ENCODE measurements at places on chromosomes 16 and 17.
A peak's percentile ranks its signal among the peaks of the same experiment; 100 is the strongest.

DNA sequence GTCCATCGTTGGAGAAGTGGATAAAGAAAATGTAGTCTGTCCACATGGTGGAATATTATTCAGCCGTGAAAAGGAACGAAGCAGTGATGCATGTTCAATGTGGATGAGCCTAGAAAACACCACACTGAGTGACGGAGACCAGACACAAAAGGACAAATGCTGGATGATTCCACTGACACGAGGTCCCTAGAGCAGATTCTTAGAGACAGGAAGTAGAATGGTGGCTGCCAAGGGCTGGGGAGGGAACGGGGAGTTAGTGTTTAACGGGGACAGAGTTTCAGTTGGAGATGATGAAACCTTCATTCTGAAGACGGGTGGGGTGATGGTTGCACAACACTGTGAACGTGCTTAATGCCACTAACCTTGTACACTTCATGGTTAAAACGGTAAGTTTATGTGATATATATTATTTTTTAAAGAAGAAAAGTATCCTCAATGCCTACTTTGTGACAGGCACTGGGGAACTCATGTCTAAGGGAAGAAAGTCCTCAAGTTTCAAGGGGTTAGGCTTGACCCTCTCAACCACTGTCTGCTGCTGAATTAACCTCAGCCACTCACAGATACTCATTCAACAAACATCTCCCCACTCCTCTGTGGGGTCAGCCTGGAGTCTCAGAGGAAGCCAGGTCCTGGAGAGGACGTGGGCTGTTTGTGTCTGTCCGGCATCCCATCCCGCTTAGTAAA is 17.6 kb downstream of the C16orf74 start:
- peak; percentile 57 for DNase-seq

- DNase-seq, result no peak
Measured at GRCh38 chr16:1256874-1257322, 1.0 kb downstream of the TPSD1 start.

DNA sequence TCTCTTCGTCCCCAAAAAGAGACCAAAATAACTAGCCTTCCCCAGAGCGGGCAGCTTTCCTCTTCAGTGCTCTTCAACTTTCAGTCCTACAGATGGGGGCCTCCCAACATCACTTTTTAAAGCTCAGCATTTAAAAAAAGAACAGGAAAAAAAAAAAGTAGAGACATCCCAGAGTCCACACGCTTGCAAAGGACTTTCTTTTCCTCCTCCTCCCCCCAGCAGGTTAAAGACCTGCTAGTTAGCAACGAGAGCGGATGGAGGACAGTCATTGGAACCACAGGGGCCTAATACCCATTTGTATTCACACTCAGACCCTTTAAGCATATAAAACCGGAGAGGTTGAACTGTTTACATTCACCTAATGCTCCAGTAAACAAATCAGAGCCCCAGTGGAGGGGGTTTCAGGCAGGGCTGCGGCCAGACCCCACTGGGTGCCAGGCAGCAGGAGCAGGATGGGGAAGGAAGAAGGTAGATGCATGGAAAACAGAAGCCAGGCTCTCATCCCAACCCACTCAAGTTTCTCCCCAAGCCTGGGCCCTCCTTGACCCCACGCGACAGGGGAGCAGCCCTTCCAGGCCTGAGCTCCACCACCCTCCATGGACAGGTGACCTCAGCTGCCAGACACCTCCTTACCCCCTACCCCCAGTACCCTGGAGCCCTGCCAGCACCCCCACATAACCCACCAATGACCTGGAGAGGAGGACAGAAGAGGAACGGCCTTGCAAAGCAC is 15.2 kb downstream of the ZFHX3 start:
- no peak for DNase-seq

GRCh38 chr17:21304091-21304490 is 19.6 kb downstream of the MAP2K3 start:
- DNase-seq, result no peak

- DNase-seq, result no peak
Measured at GRCh38 chr16:70659546-70659945, 13.2 kb downstream of the IL34 start.

- DNase-seq, result no peak
Measured at GRCh38 chr16:10688291-10688690, 6.4 kb downstream of the TEKT5 start.

- peak; percentile 99 for DNase-seq
Measured at GRCh38 chr17:31787857-31788570, 71.0 kb downstream of the COPRS start.

GRCh38 chr16:28183930-28184329 is 27.8 kb downstream of the XPO6 start:
- DNase-seq, result no peak

GRCh38 chr16:30090610-30091331 is 953 bp downstream of the TBX6 start:
- no peak for DNase-seq

DNA sequence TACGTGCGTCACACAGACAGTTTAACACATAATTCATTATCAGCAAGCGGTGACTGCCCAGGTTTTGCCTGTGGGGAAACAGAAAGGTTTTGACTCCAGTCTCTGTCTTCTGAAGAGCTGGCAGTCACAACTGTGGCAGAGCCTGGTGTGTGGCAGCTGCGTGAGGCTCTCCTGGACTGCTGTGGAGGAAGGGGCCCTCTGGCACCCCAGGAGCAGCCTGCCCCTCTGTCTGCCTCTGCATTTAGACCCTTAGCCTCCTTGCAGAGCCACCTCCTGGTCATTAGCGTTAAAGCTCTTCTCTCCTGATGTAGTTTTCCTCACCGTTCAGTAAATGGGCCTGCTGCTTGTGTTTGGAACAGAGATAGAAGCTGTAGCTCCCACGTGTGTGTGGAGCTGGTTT is 10.9 kb downstream of the RAB40C start:
- DNase-seq, result no peak

- peak; percentile 64 for DNase-seq
Measured at GRCh38 chr16:12426122-12426521, 377.6 kb downstream of the CPPED1 start.

- DNase-seq, result peak; percentile 52
Measured at GRCh38 chr17:45948881-45949624, 50.0 kb upstream of the STH start.

GRCh38 chr16:26838931-26839330 is 227.8 kb upstream of the C16orf82 start:
- DNase-seq, result no peak

DNA sequence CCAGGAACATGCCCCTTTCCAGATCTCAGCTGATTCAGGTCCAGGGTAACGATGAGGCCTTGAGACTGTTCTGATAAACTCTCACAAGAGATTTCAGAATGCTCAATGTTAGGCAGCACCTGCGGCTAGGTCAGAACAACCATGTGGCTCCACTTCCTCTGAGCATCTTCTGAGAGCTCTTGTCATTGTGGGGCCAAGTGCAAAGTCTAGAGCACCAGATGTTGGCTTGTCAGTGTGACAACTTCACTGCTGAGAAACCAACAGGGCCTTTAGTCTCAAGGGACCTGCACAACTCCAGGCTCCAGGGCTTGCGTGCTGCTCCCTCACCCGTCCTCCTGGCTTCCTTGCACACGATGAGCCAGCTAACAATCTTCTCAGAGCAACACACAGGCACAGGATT is 29.0 kb downstream of the FCSK start:
- DNase-seq, result no peak

GRCh38 chr16:30793508-30794069 is 6.6 kb upstream of the ZNF629 start:
- DNase-seq, result no peak

GRCh38 chr16:11781773-11782172 is 15.3 kb downstream of the ZC3H7A start:
- DNase-seq, result no peak

GRCh38 chr16:3101018-3101840 is 2.1 kb upstream of the ZSCAN10 start:
- DNase-seq, result peak; percentile 14

- no peak for DNase-seq
Measured at GRCh38 chr17:42018339-42018738, 1.1 kb upstream of the DNAJC7 start.

Measured in amniotic epithelial cell (primary cell).